ENCODE measurements at places on chromosomes 6 and 20.
A peak's percentile ranks its signal among the peaks of the same experiment; 100 is the strongest.

GRCh38 chr6:28710466-28711191 is 184.9 kb downstream of the GPX5 start:
- DNase-seq = peak; percentile 33

DNA sequence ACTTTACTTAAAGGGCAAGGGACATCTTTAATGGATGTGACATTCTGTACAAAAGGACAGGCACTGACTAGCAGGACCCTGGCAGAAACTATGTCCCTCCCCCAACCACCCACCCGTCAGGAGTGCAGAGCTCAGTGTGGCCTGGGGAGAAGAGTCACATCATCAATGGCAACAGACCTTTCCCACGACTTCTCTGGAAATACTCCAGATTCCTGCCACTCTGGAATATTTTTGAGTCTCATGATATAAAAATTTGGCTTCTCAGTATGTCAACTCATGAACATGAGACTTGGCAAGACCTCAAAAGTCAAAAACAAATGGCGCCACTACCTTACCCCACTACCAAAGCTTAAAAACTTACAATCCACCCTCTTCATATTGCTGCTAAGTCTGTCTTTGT is 118.3 kb downstream of the SLC23A2 start:
- DNase-seq = no peak

GRCh38 chr20:53345536-53346334 is 247.9 kb downstream of the ZNF217 start:
- DNase-seq = no peak

DNA sequence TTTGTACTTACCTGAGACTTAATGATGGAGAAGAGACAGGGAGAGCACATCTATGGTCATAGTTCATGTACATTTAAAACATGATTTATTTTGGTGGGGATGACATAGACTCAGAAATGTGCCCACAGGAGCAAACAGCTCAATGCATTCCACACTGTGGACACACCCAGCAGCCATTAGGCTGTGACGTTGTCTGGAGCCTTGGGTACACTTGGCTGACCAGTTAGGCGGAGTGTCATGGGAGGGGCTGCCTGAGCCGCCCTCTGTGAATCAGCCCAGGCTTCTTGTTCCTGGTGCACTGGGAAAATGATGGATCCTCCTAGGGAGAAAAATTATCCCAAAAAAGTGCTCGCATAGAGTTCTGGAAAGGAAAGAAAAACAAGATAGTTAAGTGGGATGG is 231.0 kb upstream of the GMDS start:
- DNase-seq = no peak

- no peak for DNase-seq
Measured at GRCh38 chr20:40955326-40955725, 73.3 kb upstream of the TOP1 start.

- peak; percentile 92 for DNase-seq
Measured at GRCh38 chr20:39849664-39850063, 839.4 kb downstream of the MAFB start.

DNA sequence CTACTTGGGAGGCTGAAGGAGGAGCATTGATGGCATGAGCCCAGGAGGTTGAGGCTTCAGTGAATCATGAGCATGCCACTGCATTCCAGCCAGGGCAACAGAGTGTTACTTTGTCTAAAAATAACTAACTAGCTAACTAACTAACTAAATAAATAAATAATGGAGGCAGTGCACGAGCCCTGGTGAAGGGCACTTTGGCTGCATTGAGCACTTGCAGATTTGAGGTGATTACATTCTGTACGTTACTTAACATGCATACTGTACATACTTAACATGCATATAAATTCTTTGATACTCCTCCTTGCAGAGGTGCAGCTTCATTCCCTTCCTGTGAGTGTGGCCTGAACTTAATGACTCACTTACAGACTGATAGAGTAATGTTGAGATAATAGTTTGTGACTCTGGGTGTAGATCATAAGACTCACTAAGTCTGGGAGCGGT is 10.7 kb downstream of the HLA-A start:
- no peak for DNase-seq

DNA sequence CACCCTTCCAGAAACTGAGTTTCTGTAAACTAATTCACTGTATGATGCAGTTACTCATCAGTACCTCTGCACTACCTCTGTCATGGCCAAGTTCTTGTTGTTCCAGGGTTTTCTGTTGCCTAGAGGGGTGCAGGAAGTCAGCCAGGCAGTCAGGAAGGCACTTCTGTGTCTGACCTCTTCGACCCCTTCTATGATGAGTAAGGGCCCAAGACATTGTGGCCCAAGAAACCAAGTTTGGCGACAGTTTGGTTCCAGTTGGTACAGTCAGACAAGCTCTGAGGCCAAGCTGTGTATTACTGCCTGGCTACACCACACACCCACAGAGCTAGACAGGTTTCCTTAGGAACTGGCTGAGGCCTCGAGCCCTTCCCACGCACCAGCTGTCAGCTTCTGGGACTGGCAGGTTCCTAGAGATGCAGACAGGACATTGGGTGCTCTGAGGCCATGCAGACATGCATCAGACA is 41.2 kb downstream of the TRAF3IP2 start:
- DNase-seq = peak; percentile 51

- peak; percentile 9 for DNase-seq
Measured at GRCh38 chr20:3203315-3204123, 963 bp downstream of the DDRGK1 start.

DNA sequence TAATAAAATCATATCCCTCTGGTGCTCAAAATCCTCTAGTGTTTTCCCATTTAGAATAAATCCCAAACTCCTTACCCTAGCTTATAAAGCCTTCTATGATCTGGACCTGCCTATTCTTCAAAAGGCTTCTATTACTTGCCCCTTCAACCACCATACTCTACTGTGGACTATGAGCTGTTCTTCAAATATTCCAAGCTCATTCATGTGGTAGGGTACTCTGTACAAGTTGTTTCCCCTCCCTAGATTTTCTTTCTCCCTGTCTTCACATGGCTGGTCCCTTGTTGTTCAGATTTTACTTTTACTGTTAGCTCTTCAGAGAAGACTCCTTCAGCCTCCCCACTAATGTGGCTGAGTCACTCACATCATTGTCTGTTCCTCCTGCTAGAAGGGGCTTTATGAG is 193.2 kb downstream of the OGFRL1 start:
- DNase-seq = peak; percentile 43

DNA sequence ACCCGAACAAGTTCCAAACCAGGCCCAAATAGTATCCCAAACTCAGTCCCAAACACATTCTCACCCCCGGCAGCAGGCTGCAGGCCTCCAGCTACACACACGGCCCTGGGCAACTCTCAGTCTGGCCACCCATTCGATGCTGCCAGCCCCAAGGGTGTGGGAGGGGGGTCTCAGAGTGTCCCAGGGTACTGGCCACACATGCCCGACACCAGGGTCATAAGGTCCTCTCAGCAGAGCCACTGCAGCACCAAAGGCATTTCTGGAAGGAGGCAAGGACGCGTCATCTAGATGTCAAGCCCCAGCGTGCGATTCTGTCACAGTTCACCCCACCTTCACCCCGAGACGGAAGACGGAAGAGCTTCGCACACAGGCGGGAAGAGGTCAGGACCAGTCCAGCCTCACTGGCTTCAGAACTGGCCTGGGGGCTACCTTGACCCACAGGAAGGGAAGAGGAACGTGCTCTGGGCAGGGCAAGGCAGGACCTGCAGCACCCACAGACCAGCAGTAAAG is 9.5 kb downstream of the MYL9 start:
- DNase-seq = no peak

- DNase-seq = no peak
Measured at GRCh38 chr20:64116541-64117431, 9.4 kb upstream of the NPBWR2 start.
